HuH-7.5 (cell line): ENCODE measurements at places on chromosomes 7 and 10.

GRCh38 chr10:73576178-73576889, 14.8 kb downstream of the USP54 start:
- DNase-seq = no peak

DNA sequence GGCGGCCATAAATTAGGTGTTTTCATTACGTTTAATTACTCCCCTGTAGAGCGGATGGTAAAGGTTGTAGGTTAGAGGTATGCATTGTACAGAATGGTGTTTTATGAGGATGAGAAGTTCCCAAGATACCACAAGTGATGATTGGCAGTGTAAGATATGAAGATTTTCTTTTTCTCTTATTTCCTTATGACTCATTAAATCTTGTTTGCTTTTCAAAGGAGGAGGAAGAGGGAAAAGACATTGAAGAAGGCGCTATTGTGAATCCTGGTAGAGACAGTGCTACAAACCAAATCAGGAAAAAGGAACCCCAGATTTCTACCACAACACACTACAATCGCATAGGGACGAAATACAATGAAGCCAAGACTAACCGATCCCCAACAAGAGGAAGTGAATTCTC, 133.9 kb downstream of the AASS start:
- DNase-seq = no peak

DNA sequence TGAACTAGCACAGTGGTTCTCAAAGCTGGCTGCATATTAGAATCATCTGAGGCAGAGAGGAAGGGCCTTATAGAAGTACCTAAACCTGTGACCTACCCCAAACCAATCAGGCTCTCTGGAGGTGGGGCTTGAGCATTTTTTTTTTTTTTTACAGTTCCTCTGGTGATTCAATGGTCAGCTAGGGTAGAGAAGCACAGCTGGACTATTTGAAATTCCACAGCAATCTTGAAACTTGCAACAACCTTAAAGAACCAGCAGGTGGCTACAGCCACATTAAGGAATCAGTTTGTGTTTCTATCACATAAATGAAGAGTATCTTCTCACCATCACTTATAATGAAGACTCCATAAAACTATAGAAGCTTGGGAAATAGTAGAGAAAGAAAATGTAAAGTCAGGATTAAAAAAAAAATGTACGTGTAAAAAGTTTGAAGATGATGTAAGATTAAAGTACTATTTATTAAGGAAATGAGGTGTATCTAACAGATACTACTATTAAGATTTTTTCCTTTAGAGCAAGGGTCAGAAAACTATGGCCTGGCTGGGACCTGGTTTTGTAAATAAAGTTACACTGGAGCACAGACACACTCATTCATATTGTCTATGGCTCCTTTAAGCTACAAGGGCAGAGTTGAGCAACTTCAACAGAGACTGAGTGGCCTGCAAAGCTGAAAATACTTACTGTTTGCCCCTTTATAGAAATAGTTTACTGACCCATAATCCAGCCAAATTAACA, 3.8 kb downstream of the RTKN2 start:
- peak; percentile 20 for DNase-seq

DNA sequence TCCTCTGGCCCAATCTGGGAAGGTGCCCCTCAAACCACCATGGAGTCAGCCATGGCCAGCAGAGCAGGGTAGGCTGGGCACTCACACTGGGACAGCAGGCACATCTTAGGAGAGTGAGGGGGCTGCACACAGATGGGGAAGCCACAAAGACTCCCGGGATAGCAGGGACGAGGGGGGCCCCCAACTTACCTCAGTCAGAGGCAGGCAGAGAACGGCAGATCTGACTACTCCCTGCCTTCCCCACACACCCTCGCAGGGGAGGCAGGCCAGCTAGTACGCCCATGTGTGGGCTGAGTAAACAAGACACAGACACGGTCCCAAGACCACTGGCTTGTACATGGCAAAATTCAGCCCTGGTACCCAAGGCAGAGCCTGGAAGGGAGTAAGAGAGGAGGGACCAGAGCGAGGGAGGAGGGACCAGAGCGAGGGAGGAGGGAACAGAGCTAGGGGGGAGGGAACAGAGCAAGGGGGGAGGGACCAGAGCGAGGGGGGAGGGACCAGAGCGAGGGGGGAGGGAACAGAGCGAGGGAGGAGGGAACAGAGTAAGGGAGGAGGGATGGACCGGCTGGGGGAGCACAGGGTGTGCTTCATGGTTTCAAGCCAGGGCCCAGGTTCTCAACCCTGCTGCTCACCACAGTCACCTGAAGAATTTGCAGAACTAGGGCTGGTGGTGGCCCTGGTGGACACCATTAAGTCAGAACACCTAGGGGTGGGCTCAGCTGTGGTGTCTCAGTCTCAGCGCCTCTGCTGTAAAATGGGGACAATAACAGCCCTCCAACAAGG, 73.8 kb downstream of the RGS10 start:
- no peak for DNase-seq

- DNase-seq = no peak
Observed at GRCh38 chr10:24873281-24873683, 79.1 kb downstream of the PRTFDC1 start.

GRCh38 chr7:145293228-145293701, 457.4 kb upstream of the TPK1 start:
- DNase-seq = no peak

DNA sequence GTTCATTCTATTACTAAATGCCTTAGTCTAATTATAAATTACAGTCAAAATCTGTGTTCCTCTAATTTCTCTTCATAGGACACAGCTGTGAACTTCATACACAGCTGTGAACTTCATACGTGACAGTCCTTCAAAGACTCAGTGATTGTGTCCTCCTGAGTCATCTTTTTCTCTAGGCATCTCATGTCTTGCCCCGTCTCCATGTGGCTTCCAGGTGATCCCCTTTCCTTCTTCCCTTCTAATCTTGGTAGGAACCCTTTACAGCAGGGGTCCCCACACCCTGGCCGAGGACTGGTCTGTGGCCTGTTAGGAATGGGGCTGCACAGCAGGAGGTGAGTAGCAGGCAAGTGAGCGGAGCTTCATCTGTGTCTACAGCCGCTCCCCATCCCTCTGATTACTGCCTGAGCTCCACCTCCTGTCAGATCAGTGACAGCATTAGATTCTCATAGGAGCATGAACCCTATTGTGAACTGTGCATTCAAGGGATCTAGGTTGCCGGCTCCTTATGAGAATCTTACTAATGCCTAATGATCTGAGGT, 14.0 kb upstream of the EIF5AL1 start:
- no peak for DNase-seq

- DNase-seq = no peak
Observed at GRCh38 chr10:71087622-71088021, 124.7 kb upstream of the UNC5B start.

DNA sequence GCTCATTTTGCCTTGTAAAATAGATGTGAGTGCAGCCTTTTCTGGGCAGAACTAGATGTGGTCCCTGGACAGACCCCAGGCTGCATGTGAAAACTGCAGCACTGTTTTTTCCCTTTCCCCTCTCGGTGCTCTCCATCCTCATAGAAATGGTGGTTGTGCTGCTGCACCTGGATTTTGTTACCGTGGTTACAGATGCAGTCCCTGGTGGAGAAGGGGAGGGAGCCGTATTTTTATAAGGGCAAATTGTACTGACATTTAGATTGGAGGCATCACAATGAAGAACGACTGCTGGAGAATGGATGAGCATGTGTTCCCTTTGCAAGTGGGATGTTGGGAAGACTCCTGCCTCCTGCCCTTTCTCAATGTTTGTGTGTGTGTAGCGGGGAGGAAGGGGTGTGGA, 469.9 kb downstream of the CCSER2 start:
- DNase-seq = no peak

GRCh38 chr10:35546824-35547225, 58.3 kb upstream of the GJD4 start:
- no peak for DNase-seq

- DNase-seq = peak; percentile 39
Observed at GRCh38 chr7:35035511-35035961, 1.7 kb downstream of the DPY19L1 start.

DNA sequence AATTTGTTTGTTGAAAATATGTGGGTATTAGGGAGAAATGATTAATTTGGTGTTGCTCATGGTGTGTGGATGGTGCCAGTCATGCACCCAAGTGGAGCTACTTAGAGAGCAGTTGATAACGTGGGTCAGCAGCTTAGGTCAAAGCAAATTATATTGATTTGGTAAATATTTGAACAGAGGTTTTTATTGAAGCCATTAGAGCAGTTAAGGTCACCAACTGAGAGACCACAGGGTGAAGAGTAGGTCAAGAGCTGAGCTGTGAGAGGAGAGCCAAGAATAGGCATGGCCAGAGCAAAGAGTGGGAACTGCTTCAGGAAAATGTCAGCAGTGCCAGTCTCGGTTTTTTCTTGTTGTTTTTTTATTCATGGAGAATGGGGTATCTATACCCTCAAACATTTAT, 97.9 kb downstream of the TMEM168 start:
- peak; percentile 46 for DNase-seq

GRCh38 chr7:13839063-13839462, 150.4 kb downstream of the ETV1 start:
- DNase-seq = no peak

DNA sequence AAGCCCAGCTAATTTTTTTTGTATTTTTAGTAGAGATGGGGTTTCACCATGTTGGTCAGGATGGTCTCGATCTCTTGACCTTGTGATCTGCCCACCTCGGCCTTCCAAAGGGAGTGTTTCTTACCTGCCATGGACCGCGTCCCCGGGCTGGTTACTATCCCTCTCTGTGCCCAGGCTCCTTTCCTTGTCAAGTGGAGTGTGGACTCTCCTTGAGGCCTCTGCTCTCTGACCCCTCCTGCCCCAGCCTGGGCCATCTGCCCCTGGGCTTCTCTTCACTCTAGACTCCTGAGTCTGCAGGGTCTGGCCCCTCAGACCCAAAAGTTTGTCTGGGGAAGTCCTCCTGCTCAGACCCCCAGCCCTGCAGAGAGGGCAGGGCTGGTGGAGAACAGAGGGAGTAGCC, 20.7 kb downstream of the NEURL1 start:
- no peak for DNase-seq

- DNase-seq = no peak
Observed at GRCh38 chr7:88040694-88041093, 106.6 kb downstream of the ADAM22 start.

GRCh38 chr10:133277993-133278576, 1.4 kb upstream of the ADAM8 start:
- DNase-seq = peak; percentile 59

GRCh38 chr7:12889391-12889790, 202.0 kb downstream of the ARL4A start:
- no peak for DNase-seq

DNA sequence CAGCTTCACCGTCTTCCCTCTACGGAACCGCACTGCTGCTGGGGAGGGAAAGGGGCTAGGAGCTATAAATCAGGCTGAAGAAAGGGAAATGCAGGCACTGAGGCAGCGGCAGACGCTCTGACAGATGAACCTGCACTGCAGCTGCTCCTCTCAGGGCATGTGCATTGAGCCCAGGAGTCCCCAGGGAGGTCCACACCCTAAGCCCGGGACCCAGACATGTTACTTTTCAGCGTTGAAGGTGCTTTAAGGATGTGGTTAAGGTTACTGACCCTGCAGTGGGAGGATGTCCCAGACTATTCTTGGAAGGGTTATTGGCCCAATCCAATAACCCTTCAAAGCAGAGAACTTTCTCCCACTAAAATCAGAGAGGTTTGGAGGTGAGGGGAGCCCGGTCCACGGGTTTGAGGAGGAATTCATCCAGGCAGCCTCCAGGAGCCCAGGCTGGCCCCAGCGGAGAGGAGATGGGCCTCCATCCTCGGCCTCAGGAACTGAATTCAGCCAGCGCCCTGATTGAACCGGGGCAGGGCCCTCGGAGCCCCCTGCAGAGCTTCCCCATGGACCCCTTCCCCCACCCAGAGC, 75.4 kb downstream of the ADARB2 start:
- no peak for DNase-seq

GRCh38 chr10:90947030-90947960, 26.4 kb upstream of the ANKRD1 start:
- no peak for DNase-seq

DNA sequence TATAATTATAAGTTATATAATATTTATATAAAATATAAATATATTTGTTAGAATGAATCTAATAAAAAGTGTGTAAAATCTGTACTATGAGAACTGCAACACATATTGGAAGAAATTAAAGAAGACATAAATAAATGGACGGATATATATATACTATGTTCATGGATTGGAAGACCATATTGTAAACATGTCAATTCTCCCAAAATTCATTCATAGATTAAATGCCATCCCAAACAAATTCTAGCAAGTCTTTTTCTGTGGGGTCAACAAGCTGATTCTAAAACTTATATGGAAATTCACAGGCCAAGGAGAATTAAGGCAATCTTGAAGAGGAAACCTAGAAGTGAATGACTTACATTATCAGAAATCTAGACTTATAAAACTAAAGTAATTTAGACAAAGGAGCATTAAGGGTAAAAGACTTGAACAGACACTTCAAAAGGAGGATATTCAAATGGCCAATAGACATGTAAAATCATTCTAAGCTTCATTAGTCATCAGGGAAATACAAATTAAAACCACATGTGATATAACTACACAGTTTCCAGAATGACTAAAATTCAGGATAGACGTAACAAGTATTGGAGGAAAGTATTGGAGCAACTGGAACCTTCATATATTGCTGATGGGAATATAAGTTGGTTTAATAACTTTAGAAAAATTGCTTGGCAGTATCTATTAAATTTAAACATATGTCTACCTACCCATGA, 225.9 kb downstream of the EMX2 start:
- no peak for DNase-seq

GRCh38 chr10:4262870-4263600, 478.0 kb upstream of the KLF6 start:
- DNase-seq = no peak

- no peak for DNase-seq
Observed at GRCh38 chr7:362402-363096, 72.6 kb downstream of the FOXL3 start.

- DNase-seq = no peak
Observed at GRCh38 chr10:119395280-119396007, 147.1 kb downstream of the RGS10 start.

DNA sequence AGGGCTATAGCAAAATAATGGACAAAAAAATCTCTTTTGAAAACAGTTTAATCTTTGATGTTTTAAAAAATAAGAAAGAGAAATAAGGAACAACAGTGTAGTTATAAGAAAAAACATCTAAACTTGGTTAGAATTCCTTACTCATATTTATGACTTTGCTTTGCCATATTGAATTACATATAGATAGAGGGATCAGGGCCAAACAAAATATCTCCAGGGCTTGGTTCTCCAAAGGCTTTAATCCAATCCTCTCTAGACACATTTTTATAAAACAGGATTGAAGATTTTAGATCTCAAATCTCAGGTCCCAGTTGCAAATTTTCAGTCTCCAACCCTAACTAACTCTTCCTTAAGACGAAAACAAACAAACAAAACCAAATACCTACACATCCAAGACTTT, 72.6 kb upstream of the RHOBTB1 start:
- DNase-seq = no peak

- DNase-seq = no peak
Observed at GRCh38 chr10:13038391-13038790, 36.9 kb upstream of the CCDC3 start.

DNA sequence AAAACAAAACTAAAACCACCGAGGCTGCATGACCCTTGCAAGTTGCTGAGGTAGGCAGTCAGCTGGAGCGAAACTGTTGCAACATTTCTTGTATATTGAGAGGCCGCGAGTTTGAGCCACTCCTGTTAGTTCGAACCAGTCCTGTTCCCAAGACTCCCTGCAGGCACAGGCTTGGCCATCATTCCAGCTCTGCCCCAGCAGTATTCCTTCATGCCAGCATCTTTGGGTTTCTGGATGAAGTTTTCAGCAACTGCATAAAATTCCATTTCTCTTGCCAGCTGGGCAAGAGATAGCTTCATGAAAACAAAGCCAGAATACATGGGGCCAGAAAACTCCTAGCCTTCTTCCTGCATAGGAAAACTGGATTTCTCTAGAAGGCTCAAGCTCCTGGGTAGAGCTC, 207.6 kb downstream of the FRMD4A start:
- no peak for DNase-seq
